ENCODE measurements at places on chromosomes 6 and 20. TPM values are rescaled to one million over a fixed set of nuclear protein-coding genes. Genes with fewer than 3 reads are reported as not detected.

The SAMD3 gene
- polyA plus RNA-seq: 3.1 TPM

GRCh38 chr6:20793174-20793573, 258.9 kb downstream of the CDKAL1 start:
- DNase-seq: no peak

DNA sequence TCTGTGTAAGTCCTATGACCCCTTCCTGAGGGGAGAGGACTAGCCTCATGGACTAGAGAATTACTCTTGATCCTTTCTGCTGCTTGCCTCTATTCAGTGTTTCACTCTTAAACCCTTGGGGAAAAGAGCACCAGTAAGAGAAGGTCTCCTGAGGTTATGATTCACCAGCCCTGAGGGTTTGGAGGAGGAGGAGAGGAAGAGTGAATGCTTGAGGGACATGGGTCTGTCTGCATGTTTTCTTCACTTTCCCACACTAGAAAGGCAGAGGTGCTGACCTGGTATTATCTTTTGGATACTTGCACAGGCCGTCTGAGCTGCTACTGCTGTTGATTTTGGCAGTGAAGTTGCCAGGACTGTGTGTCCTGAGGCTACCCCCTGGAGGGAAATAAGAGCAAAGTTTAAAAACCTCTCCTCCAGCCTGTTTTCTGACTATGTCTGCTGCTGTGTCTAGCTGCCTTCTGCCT, 78.3 kb downstream of the CD109 start:
- no peak for DNase-seq

The CCHCR1 gene
- 15.0 TPM for polyA plus RNA-seq

The APOBEC2 gene
- polyA plus RNA-seq: 4.3 TPM

DNA sequence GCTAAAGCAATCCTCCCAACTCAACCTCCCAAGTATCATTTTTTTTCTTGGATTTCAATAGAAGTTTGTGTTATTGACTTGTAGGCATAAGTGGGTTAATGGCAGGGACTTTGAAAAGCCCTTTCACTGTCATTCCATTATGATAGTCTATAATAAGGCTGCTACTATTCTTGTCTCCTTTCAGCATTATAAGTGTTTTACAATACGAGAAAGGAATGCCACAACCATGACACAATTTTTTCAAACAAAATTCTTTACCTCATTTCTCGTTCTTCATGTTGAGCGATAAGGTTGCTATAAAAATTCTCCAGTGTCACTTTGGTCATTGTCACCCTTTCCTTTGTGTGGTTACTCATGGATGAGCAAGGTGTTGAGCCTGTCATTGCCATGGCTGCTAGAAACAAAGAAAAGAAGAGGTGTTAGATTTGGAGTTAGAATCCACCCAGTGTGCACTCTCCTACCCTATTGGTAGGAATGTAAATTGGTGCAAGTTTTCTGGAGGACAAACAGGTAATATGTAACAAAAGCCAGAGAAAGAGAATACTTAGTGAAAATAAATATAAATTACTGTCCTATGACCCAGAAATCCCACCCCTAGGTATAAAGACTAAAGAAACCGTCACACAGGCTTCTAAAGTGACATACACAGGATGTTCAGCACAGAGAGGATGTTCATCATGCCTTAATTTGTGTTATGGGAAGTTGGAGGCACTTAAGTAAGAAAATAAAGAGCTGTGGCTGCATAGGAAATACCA, 7.3 kb downstream of the STK38 start:
- no peak for DNase-seq

The ACSS2 gene
- 37.0 TPM for polyA plus RNA-seq

The TREML4 gene
- not detected for polyA plus RNA-seq

DNA sequence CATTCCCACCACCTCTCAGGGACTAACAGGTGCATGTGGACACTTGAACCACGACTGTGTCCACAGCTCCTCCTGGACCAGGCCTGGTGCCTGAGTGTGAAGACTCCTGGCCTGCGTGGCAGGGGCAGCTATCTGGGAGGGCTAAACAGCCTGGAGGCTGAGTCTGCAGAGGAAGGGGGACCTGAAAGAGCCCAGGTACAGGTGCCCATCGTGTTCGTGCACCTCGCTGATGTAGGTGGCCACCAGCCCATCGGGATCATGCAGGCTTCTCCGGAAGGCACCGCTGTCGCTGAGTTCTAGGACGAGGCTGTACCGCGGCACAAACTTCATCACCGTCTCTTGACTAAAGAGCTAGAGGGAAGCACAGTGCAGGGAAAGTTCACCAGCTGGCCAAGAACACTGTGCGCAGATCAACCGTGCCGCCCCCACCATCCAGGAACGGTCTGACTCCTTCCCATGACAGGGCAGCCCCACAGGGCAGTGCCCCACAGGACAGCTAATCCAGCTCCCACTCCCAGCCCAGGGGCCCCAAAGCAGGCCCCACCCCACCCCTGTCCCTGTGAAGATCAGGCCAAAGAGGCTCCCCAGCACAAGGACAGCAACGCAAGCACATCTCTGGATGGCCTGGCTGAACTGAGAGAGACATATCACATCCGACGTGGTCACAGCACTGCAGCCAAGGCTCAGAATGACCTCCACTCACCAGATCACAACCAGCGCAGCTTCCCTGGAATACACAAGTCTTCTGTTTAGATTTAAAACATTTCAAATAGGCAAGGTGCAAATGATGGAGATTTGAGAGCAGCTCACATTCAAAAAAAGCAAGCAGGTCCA, 14.8 kb downstream of the CST7 start:
- no peak for DNase-seq

GRCh38 chr20:50251383-50251748, 60.7 kb downstream of the CEBPB start:
- DNase-seq: no peak

DNA sequence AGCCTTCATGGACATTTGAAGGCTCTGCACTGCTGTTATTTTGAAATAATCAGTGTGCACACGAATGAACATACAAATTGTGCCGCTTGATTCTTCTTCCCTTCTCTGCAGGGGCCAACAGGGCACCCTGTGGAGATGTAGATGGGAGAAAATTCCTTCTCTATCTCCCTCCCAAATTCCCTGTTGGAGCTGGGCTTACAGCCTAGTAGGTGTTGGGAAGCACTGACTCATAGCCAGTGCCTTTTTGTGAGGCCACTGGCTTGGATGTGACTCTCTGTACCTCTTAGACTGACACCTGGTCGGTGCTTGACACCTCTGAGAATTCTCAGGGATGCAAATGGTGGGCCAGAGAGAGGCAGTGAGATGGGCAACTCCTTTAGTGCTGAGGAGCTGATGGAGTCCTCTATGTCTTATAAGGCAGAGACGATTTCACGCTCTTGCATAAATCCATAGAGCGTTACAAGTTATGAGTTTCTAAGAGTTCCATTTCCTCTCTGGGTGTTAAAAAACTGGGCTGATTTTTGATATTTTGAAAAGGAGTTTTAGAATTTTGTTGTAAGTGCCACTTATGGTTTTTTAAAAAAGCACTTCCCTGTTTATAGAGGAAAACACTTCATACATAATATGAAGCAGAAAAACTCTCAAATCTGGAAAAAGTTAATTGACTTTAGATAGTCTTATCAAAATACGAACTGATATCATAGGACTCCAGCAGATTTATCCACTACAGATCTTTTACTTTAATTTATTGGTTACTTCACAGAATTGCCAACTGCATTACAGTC, 89.8 kb upstream of the MAP3K7 start:
- DNase-seq: no peak

DNA sequence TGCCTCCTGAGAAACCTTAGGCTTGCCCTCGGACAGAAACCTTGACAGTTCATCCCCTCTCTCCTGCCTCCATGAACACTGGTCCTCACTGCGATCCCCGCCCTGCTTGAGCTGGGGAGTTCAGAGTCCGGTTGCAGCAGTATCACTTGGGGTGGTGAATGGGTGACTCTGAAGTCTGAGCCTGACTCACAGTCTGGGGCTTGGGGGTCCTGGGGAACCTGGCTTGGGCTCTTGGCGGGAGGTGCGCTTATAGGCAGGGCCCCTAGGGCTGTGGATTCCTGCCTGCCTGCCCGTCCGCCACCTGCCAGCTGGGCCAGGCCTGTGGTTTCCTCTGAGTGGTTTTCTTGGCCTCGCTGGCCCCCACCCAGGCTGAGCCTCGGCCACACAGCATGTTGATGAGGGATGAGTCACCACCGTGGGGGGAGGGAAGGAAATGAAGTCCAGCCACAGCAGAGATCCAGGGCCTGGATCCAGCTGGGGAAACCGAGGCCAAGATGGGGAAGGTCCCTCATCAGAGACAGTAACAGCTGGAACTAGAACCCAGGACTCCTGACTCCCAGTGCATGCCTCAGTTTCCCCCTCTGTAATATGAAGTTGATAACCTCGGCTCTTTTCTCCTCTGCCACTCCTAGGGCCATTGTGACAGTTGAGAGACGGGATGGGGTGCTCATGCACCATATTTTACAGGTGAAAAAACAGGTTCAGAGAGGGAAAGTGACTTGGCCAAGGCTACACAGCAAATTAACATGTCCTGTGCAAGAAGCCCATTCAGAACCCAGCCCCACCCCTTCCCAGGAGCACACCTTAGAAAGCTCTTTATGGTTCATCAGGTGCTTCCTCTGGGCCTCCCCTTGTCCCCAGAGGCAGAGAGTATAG, 9.2 kb downstream of the FOXS1 start:
- DNase-seq: peak; percentile 67

DNA sequence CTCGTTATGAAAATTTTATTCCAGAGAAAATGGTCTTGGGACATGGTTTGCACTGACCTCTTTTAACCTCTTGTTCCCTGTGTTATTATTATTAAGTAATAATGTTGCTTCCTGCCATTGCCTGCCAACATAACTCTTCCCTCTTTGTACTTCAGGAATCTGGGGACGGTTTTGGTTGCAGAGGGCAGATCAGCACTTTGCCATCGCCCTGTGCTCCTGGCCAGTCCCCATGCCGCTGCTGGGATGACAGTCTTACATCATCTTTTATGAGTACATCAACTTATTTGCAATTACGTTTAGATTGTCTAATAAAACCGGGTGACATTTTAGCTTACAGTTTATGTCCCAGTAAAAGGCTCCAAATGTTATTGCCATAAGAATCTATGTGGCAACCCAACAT, 157.2 kb downstream of the CDH26 start:
- no peak for DNase-seq

The SOX18 gene
- 0.67 TPM for polyA plus RNA-seq

GRCh38 chr20:13430346-13431002, 208.3 kb downstream of the TASP1 start:
- DNase-seq: peak; percentile 22

- no peak for DNase-seq
Measured at GRCh38 chr6:118325220-118325860, 222.8 kb upstream of the PLN start.

DNA sequence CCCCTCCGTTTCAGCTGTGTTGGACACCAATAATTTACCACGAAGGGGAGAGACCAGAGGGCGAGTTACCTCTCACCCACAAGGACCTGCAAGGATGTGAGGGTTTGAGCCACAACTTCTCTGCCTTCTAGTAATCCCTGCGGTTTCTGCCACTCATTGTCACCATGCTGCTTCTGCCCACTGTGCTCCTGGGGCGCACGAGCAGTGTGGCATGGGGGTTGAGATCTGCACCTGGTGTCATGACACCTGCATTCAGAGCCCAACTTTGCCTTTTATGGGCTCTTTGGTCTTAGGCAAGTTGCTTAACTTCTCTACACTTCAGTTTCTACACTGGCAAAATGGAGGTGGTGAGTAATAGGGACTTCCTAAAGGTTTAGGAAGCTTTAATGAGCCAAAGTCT, 84.9 kb downstream of the SOBP start:
- DNase-seq: no peak
